Cardiac septum (tissue), 1 donor: ENCODE measurements at places on chromosomes 13 and 19. TPM values are rescaled to one million over a fixed set of nuclear protein-coding genes. Genes with fewer than 3 reads are reported as not detected.
A peak's percentile ranks its signal among the peaks of the same experiment; 100 is the strongest.

DNA sequence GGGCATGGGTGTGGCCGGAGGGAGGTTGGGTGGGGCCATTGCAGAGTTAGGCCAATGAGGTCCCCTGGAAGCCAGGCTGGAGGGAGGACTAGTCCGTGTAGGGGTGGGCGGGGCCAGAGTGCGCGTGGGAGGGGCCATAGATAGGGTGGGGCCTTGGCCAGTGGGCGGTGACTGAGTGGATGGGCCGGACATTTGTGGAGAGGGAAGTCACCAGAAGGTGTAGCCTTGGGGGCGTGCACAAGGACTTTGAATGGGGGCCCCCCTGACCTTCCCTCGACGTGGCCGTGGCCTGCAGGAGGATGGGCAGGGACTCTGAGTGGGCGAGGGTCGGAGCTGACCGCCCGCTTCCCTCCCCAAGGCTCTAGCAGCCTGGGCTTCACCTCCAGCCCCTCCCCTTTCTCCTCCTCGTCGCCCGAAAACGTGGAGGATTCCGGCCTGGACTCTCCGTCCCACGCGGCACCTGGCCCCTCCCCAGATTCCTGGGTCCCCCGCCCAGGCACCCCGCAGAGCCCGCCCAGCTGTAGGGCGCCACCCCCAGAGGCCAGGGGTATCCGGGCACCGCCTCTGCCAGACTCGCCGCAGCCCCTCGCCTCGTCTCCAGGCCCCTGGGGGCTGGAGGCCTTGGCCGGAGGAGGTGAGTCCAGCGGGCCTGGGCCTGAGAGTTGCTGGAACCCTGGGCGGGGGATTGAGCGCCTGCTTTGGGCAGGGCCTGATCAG lies 16.5 kb upstream of the B3GNT3 start:
- peak; percentile 86 for DNase-seq

GRCh38 chr13:37375724-37376123 lies 222.8 kb downstream of the POSTN start:
- no peak for DNase-seq

DNA sequence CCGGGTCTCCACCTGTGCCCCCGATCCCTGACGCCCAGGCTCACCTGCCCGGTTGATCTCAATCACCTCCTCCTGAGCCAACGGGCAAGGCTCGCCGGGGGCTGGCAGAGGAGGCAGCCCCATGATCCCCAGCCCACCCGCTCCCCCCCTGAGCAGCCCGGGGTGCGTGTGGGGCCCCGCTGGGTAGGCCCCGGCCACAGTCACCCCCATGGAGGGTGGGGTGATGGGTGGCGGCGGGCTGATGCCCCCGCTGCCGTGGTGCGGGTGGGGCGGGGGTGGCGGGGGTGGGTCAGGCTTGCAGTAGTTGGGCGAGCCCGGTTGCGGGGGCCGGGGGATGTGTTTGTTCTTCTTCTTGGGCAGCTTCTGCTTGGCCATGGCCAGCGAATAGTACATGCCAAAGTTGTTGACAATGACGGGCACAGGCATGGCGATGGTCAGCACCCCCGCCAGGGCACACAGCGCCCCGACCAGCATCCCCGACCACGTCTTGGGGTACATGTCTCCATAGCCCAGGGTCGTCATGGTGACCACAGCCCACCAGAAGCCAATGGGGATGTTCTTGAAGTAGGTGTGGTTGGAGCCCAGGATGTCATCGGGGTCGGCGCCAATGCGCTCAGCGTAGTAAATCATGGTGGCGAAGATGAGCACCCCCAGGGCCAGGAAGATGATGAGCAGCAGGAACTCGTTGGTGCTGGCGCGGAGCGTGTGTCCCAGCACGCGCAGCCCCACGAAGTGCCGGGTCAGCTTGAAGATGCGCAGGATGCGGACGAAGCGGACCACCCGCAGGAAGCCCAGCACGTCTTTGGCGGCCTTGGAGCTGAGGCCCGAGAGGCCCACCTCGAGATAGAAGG lies 6.0 kb downstream of the KCNC3 start:
- DNase-seq = no peak

GRCh38 chr13:112205990-112206389 lies 139.0 kb downstream of the SOX1 start:
- DNase-seq = no peak

GRCh38 chr13:98915563-98915962 lies 62.3 kb downstream of the DOCK9 start:
- no peak for DNase-seq

GRCh38 chr19:55146705-55147273 lies 2.2 kb downstream of the TNNT1 start:
- no peak for DNase-seq

DNA sequence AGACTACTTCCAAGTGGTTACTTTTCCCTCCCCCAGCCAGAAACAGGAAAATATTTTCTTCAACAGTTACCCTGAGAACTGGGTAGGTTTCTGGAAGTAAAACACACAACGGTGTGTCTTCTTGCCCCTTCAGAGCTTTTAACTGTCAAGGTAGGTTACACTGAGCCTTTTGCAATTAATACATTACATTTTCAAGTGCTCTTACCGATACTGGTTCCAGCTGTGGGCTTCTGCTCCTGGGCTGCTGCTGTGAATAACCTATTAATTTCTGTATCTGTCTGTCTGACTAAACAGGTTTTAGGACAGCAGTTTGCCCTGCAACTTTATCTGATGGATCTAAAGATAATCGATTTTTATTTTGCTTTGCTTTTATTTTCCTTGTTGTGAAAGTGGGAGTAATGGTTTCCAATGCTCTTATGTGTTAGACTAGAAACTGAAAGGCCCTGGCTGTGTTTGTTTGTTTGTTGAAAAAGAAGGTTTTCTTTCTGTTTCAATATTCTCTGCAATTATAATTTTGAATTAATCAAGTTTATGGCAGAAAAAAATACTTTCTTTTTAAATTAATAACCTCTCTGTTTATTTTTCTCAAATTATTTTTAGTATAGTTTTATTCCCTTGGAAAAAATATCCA lies 196.7 kb upstream of the SLITRK6 start:
- no peak for DNase-seq

DNA sequence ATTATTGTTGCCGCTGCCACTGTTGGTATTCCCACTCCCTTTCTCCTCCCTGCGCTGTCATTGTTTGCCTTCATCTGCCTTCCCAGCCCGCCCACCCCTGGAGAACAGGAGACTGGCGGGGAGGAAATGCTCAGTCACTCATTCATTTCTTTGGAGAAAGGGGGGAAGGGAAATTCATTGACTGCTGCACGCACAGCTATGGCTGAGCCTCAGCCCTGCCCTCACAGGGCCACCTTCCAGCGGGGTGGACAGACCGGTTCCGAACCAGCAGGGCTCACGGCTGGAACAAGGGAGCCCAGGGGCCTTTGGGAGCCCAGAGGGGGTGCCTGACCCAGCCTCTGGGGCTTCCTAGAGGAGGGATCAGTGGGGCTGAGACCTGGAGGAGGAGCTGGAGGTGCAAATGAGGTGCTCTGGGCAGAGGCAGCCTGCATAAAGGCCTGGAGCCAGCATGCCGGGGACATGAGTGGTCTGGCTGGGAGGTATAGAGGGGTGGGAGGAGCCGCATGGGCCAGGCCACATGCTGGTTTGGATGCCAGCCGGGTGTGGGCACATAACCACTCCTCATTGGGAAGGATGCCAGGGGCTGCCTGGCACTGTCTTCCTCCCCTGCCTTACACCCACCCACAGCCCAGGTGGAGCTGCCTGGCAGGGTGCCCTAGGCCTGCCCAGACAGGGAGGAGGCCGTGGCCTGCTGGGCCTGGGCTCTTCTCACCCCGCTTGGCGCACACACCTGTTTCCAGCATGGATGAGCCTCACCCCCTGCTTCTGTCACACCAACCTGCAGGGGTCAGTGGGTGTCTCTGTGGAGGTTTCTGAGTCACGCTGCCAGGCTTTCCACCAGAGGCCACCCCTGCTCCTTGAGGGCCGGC lies 26.8 kb downstream of the PPP5C start:
- DNase-seq = peak; percentile 91

GRCh38 chr19:6534451-6535093 lies 3.7 kb downstream of the TNFSF9 start:
- no peak for DNase-seq

DNA sequence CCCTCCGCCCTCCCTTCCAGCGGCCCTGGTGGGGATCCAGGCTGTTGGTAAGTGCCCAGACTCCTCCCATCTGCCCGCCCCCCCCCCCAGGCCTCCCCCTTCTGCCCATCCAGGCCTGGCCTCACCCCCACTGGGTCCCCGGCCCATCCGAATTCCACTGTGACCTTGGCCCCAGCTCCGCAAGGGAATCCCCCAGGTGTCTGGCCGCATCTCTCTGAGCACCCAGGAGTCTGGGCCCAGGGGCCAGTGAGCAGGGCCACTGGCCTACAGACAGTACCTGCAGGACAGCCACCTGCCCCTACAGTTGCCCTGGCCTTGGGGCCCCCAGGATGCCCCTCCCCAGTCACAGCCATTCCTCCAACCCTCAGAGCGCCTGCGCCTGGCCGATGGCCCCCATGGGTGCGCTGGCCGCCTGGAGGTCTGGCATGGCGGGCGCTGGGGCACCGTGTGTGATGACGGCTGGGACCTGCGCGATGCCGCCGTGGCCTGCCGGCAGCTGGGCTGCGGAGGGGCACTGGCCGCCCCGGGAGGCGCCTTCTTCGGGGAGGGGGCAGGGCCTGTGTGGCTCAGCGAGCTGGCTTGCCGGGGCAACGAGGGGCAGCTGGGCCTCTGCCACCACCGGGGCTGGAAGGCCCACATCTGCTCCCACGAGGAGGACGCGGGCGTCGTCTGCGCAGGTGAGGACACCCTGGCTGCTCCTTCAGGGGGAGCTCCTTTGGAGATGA lies 912 bp downstream of the SSC5D start:
- no peak for DNase-seq

- DNase-seq = no peak
Measured at GRCh38 chr13:77434289-77434688, 101.2 kb upstream of the SCEL start.

DNA sequence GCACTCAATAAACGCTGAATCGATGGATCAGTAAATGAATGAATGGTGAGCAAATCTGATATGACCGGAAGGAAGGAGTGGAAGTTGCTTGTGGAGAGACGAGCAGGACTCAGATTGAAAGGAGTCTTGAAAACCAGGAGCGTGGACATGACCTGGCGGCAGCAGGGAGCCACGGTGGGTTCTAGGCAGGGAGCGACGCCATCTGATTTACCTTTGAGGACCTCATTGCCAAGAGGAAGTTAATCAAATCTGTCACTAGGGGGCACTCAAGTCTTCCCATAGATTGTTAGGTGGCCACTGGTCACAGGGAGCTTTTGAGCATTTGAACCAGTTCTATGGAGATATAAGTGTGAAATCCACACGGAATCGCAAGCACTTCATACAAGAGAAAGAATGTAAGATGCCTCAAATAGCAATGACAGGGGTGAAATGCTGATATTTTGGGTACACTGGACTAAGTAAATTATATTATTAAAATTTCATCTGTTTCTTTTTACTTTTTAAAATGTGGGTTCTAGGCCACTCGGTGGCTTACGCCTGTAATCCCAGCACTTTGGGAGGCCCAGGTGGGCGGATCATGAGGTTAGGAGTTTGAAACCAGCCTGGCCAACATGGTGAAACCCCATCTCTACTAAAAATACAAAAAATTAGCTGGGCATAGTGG lies 9.2 kb upstream of the FBN3 start:
- no peak for DNase-seq

KL gene
- 1.9 TPM for total RNA-seq

PSG2 gene
- not detected for total RNA-seq

THOP1 gene
- total RNA-seq = 34.6 TPM

PSG11 gene
- total RNA-seq = not detected

TEX26 gene
- not detected for total RNA-seq

VPS36 gene
- 30.2 TPM for total RNA-seq

CYP2F1 gene
- not detected for total RNA-seq

SLITRK6 gene
- 0.11 TPM for total RNA-seq

DZIP1 gene
- 4.9 TPM for total RNA-seq

FOXA3 gene
- not detected for total RNA-seq

USHBP1 gene
- total RNA-seq = 4.7 TPM

NLRP5 gene
- not detected for total RNA-seq
